ENCODE measurements at places on chromosomes 5 and 9. TPM values are rescaled to one million over a fixed set of nuclear protein-coding genes. Genes with fewer than 3 reads are reported as not detected.
A peak's percentile ranks its signal among the peaks of the same experiment; 100 is the strongest.

GRCh38 chr9:114836769-114837168, 30.9 kb upstream of the TNFSF15 start:
- DNase-seq: no peak

DNA sequence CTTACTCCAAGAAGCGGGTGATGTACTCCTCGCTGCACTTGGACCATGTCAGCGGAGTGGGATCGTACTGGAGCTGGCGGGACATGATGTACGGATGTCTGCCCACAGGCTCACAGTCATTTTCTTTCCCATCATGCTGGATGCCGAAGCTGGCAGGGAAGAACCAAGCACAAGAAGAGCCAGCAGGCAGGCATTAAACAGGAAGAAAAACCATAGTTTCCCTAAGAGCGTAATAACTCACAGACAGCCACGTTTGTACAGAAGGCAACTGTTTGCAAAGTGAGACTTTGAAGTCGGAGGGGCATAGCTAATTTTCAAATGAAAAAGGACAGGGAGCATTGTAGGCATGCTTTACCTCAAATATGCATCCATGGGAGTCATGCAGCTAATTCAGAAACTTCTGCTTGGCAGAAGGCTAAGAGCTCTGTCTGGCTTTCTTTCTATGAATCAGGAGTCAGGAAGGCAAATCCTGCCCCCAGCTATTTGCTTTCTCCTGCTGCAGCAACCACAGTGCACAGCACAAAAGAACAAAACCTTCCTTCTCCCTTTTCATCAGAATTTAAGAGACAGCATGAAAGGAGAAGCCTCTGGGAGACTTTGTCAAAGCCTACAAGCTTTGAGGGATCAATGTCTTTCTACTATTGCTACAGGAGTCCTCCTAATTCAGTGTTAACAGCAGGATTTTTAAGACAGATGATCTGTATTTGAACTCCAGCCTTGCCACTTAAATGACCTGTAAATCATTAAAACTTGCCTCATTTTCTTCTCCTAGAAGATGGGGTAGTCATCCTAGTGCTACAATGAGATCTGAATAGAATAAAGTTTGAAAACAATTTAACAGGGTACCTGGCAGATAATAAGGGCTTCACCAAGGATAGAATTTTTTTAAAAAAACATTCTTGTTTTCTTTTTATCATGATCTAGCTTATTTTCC, 209.1 kb downstream of the TARS1 start:
- peak; percentile 19 for DNase-seq

DNA sequence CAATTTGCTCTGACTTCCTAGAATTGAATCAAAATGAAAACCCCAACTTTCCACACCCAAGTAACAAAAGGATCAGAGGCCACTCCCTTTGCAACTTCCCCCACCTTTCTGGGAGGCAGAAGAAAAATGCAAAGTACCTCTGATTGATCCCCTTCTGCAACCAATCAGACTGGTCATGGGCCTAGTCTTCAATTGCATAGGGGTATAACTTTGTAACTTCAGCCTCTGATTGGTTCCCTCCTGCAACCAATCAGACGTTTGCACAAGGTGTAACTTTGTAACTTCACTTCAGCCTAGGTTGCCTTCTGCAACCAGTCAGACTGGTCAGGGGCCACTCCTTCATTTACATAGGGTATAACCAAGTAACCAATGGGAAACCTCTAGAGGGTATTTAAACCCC, 38.3 kb upstream of the CNOT6 start:
- DNase-seq: no peak

The ZNF879 gene
- total RNA-seq: 10.5 TPM

- no peak for DNase-seq
Measured at GRCh38 chr9:117715411-117715989, 11.3 kb downstream of the TLR4 start.

GRCh38 chr9:91360551-91361290, 997 bp downstream of the AUH start:
- peak; percentile 17 for DNase-seq

Data from spinal cord (tissue), 10 donors.